ENCODE measurements at places on chromosomes 6 and 20.
A peak's percentile ranks its signal among the peaks of the same experiment; 100 is the strongest.

- DNase-seq, result no peak
Observed at GRCh38 chr6:110285306-110286060, 72.7 kb downstream of the METTL24 start.

DNA sequence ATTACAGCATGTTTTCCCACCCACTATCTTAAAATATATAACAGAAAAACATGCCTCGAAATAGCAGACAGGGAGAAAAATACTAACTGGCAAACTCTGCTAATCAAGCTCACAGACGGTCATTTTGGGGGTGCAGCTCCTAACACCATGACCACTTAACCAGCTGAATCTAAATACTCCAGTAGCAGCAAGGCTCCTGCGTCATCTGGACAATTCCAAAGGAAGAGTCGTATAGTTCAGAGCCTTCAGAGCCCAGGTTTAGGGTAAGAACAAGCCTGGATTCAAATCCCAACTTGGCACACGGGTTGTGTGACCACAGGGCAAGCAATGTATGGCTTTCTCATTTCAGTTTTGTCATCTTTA, 81.3 kb upstream of the COL21A1 start:
- no peak for DNase-seq

- DNase-seq, result no peak
Observed at GRCh38 chr6:26362093-26362835, 2.7 kb upstream of the BTN3A2 start.

GRCh38 chr6:136990754-136991153, 54.0 kb downstream of the IL20RA start:
- no peak for DNase-seq

GRCh38 chr20:53934421-53935343, 135.7 kb downstream of the BCAS1 start:
- DNase-seq, result no peak

DNA sequence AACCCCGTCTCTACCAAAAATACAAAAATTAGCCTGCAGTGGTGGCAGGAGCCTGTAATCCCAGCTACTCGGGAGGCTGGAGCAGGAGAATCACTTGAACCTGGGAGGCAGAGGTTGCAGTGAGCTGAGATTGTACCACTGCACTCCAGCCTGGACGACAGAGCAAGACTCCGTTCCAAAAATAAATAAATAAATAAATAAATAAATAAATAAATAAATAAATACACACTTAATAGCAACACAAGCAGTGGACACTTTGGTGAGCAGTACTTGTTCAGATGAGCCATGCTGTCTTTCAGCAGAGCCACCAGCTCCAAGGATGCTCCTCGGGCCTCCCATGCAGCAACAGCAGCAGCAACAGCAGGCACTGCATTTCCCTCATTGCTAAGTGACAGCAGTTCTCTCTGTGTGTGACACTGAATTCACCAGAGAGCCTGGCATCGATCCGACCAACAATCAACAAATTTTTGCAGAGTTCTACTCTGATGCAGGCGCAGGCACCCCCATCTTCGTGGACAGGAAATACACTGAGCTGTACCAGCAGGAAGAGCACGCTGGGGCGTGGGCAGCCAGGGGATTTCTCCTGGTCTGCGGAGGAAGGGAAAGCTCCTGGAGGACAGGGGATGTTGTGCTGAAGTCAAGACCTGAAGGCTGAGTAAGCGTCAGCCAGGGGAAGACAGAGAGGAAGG, 54.0 kb upstream of the SNX9 start:
- DNase-seq, result no peak

GRCh38 chr6:139882234-139882633, 507.8 kb upstream of the CITED2 start:
- no peak for DNase-seq

DNA sequence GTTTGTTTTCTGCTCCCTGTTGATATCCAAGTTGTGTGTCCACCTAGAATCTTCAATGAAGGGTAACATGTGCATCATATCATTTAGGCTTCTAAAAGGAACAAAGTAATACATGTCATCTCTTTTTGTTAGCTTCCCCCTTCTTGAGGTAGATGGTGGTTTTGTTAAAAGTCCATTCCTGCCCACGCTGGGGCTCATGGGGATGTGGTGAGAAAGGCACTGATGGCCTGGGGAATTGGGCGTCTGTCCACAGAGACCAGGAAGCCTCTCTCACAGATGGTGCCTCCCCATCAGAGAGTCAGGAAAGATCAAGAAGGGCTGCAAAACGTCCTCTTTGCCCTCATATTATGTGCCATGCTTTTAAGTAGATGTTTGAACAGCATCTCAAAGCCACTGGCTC, 32.5 kb downstream of the GNAS start:
- no peak for DNase-seq

DNA sequence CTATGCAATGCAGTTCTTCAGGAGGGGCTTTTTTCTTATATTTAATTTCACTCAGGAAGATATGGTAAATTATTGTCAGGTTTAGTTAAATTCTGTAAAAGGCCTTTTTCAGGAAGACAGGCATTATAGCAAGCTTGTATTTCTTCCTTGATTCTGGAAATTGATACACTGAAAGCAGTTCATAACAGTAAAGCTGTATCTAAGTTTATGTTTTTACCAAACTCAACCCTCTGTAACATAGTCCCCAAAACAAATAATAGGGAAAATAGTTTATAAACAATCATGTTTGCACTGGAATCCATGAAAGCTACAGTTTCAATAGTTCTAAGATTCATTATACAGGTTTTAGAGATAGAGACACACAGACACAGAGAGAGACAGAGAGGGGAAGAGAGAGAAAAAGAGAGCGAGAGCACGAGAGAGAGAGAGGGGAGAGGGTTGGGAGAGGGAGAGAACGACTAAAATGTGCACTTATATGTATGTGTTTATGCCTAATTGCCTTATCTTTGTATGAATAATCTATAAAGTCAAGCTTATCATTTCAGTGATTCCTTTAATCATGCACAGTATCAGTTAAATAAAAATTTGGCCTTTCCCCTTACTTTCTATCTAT, 454.4 kb downstream of the RFPL4B start:
- DNase-seq, result no peak

- DNase-seq, result no peak
Observed at GRCh38 chr6:2434116-2434515, 188.7 kb upstream of the GMDS start.

- DNase-seq, result no peak
Observed at GRCh38 chr6:134026597-134026996, 25.8 kb downstream of the SLC2A12 start.

DNA sequence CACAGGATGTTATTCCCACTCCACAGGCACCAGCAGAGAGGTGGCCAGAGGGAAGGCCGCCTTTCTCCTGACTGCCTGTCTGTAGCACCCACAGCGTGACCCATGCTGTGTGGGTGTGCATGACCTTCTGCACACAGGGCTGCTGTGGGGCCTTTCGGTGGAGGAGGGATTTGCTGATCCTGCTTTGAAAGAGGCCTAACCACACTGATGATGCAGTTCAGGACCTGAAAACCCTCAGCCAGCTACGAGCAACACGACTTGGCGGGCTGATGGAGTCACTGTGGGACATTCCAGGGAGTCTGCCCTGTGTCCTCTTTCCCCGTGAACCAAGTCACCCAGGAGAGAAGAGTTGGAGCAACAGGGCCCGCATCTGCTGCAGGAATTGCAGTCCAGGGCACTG, 49.1 kb downstream of the SYTL3 start:
- peak; percentile 65 for DNase-seq

DNA sequence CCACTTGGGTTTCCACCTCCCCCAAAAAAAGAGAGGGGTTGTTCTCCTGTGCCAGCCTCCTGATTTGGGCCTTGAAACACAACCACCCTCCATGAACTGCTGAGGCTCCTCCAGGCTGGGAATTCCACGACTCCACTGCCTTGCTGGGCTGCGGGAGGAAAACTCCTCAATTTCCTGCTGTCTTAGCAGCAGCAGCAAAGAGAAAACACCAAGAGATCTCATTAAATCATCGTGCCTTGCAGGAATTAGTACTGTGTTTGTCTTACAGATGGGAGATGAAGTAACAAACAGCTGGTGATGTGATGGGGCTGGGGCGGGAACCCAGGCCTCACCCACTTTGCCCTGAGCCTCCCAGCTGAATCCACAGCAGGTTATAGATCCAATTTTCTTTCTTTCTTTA, 29.0 kb downstream of the BPIFB1 start:
- DNase-seq, result no peak

- peak; percentile 93 for DNase-seq
Observed at GRCh38 chr6:13336553-13336952, 8.2 kb upstream of the TBC1D7 start.

- no peak for DNase-seq
Observed at GRCh38 chr6:46420921-46421638, 70.2 kb downstream of the RCAN2 start.

DNA sequence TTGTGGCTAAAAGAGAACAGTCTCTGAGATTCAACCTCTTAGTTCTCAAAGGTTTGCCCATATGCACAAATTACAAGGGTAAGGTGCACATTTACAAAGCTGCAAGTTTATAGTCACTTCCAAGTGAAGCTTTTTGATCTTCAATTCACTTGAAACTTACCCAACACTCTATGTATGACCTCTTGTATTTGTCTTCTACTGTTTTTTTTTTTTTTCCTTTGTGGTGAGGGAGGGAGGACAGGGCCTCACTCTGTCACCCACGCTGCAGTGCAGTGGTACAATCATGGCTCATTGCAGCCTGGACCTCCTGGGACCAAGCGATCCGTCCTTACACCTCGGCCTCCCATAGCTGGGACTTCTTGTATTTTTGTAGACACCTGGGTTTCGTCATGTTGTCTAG, 4.5 kb upstream of the FOXO3 start:
- DNase-seq, result no peak

DNA sequence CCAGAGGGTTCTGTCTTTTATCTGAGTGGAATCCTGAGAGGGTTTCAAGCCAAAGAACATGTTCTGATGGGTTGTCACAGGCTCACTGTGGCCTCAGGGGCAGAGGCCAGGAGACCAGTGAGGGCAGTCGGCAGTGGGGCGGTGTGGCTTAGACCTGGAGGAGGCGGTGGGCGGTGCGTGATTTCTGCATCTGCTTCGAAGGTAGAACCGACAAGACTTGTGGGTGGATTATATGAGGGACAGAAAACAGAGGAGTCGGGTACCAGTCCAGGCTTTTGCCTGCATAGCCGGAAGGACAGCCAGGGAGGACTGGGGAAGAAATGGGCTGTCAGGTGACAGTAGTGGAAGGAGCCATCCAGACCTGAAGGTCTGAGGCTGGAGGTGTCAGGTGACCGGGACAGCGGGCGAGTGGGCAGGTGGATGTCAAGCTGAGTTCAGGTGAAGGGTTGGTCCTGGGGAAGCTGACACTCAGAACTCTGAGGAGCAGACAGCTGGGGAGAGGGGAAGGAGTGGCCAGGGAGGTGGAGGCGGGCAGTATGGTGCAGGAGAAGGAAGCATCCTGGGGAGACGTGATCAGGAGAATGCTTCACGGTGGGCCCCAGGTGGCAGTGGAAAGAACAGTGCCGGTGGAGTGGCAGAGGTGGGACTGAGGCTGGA, 3.1 kb downstream of the CTSZ start:
- no peak for DNase-seq

DNA sequence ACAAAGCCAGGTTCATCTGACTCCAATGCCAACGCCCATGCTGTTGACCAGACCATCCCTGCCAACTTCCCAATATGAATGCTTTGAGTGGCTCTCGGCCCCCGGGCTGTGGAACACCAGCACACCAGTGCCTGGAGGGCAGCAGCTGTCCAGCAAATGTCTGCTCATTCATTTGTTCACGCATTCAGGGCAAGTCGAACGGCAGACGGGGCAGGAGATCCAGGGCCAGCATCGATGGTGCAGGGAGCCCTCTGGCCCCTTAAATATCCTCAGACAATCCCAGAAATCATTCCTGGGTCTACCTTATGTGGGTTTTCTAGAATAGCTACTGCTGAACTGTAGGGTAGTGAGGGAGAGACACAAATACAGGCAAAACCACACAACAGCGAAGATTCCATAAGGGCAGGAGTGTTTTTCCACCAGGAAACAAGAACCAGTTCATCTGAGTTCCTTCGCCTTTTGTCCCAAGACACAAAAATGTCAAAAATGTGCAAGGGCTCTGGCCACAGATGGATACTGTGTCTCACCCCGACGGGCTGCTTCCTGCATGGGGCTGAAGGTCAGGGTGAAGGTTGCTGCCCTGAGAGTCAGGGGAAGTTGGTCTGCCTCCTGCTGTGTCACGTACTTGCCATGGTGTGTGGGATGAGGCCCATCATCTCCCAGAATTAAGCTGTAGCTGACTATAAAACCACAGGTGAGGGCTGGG, 15.5 kb downstream of the RIPOR3 start:
- DNase-seq, result no peak

DNA sequence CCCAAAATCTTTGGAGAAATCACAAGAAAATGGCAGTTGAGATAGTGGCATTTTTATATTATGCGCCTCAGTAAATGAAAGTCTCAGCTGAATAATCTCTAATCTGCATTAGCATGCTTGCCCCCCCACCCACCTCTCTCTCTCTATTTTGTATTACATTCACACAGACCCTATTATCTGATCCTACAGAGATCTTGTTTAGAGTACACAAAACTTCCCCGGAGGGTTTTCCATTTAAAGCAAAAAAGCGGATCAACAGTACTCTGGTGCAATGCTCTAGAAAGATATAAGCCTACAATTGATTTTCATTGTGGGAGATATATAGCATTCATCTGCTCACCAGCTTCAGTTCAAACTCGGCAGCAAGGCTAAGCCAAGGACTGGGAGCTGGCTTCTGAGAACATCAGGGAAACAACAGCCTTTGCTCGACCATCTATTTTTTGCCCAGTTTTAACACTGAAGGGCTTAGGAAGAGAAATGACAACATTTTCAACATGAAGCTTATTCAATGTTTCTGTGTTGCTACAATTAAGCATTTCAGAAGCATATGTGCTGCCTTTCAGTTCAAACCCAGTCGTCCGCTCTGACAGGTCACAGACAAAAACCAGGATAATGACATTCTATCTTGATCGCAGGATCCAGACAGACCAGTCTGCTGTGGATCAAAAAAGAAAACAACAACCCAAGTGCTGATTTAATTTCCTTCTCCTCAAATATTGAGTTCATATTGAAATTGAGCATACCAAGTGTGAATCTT, 137.6 kb upstream of the ATXN1 start:
- DNase-seq, result no peak

- DNase-seq, result no peak
Observed at GRCh38 chr6:42993445-42993844, 9.1 kb downstream of the PPP2R5D start.

- DNase-seq, result no peak
Observed at GRCh38 chr6:56528412-56528841, 114.3 kb downstream of the DST start.

- no peak for DNase-seq
Observed at GRCh38 chr6:156980515-156980914, 203.3 kb downstream of the ARID1B start.

- peak; percentile 76 for DNase-seq
Observed at GRCh38 chr6:45420083-45420908, 42.6 kb upstream of the SUPT3H start.

- no peak for DNase-seq
Observed at GRCh38 chr20:31936420-31936819, 15.4 kb downstream of the PDRG1 start.

DNA sequence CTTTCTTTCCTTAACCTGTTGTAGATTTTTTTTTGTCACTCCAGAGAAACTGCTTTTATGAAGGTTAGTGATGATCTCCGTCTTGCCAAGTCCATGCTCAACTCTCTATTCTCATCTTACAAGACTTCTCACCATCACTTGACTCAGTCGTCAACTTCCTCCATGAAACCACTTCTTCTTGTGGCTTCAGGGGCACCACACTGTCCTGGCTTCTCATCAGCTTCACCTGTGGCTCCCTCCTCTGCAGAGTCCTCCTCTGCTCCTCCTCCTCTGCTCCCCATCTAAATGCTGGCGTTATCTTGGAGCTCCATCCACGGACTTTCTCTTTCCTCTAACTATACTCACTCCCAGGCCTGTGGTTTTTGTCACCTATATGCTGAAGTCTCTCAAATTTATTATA, 187.5 kb downstream of the BACH2 start:
- peak; percentile 56 for DNase-seq

GRCh38 chr6:53588816-53589509, 44.1 kb upstream of the GCLC start:
- DNase-seq, result no peak

All from stimulated activated CD8-positive, alpha-beta memory T cell treated with anti-CD3 and anti-CD28 coated beads, Interleukin-4, amount 100 ng/mL, for 48 hours (primary cell).